ENCODE measurements at places on chromosomes 3 and 15.

DNA sequence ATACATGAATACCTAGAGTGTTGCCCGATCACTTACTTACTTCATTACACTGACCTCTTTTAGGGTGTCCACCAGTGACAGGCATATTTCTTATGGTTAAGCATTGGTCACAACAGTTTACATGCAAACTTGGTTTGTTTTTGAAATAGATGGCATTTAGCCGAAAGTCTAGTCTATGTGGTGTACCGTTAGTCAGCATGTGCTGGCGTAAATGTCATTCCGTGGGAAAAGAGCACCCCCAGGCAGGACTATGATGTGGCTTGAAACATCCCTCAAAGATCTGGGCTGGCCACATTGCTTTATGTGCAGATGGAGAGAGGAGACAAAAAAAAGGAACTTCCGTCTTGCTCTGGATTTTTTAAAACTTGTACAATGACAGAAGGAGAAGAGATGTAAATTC lies 357.0 kb upstream of the ICE2 start:
- no peak for DNase-seq

- no peak for DNase-seq
Measured at GRCh38 chr15:86854176-86854575, 774.5 kb downstream of the AGBL1 start.

- DNase-seq: peak; percentile 81
Measured at GRCh38 chr3:149273096-149273751, 51.6 kb upstream of the CP start.

DNA sequence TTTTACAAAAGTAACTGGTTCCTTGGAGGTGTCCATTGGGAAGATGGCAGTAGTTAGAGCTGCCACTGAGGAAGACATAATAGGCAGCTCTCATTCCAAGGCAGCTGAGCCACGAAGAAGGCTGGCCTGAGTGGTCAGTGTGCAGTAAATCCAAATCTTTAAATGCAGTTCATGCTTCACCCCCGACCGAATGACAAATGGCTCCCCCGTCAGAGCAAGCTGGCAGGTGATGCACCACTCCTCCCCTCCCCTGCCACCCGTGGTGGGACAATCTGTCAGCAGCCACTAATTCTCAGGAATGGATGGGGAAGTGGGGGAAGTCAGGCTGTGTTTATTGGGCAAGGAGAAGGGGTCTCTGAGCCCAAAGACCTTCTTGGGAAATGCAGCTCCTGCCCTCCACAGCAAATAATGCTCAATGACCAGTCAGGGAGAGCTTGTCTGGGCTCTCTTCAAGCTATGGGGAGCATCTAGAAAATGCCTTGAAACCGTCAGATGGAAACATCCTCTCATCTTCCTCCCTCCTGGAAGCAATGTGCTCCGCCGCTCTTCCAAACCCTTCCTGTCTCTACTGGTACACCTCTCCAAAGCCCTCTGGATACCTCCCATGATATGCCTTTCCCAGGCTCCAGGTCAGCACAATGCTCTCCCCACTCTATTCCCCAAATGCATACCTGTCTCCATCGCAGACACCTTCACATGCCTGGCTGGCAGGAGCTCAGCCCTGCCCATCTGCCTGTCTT lies 65.4 kb downstream of the LIPC start:
- DNase-seq: no peak

All from dermis microvascular lymphatic vessel endothelial cell (primary cell).